ENCODE measurements at places on chromosomes 16 and 17. TPM values are rescaled to one million over a fixed set of nuclear protein-coding genes. Genes with fewer than 3 reads are reported as not detected.

Gene CMTM2
- total RNA-seq, result 4.0 TPM

GRCh38 chr17:70136131-70136530 lies 33.2 kb upstream of the KCNJ2 start:
- H3K4me1 ChIP-seq, result peaks cover 24% of the 10 kb centered on the region
- no peak overlapping the region for H3K27ac ChIP-seq
- H3K4me3 ChIP-seq, result no peak overlapping the region
- DNase-seq, result no peak
- H3K27me3 ChIP-seq, result no peaks in the 10 kb centered on the region

- H3K27ac ChIP-seq, result no peak overlapping the region
- no peak for DNase-seq
- H3K4me3 ChIP-seq, result no peak overlapping the region
- H3K36me3 ChIP-seq, result no peaks in the 10 kb centered on the region
- H3K4me1 ChIP-seq, result peaks cover 5% of the 10 kb centered on the region
Measured at GRCh38 chr17:50785946-50786570, 18.7 kb upstream of the ANKRD40CL start.

- DNase-seq, result no peak
- no peaks in the 10 kb centered on the region for H3K36me3 ChIP-seq
- H3K4me1 ChIP-seq, result no peaks in the 10 kb centered on the region
- H3K27me3 ChIP-seq, result peaks cover 15% of the 10 kb centered on the region
- H3K27ac ChIP-seq, result no peak overlapping the region
Measured at GRCh38 chr16:84198401-84198800, 7.4 kb downstream of the ADAD2 start.

- H3K4me1 ChIP-seq, result no peaks in the 10 kb centered on the region
- H3K27me3 ChIP-seq, result no peaks in the 10 kb centered on the region
- DNase-seq, result no peak
- H3K27ac ChIP-seq, result no peak overlapping the region
- no peaks in the 10 kb centered on the region for H3K36me3 ChIP-seq
- no peak overlapping the region for H3K4me3 ChIP-seq
Measured at GRCh38 chr16:50999181-50999580, 151.9 kb downstream of the SALL1 start.

Gene COPZ2
- 22.9 TPM for total RNA-seq

DNA sequence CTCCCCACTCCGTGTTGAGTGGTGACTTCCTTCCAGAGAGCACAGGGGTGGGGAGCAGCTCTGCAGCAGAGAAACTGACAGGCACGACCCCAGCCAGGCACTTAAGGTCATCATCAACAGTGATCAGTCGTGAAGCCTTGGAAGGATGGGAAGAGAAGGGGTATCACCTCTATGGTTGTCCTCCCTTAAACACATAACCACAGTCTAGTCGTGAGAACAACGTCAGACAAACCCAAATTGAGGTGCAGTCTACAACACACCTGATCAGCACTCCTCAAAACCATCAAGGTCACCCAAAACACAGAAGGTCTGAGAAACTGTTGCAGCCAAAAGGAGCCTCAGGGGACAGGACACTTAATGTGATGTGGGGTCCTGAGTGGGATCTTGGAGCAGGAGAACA lies 68.3 kb downstream of the MPRIP start:
- H3K4me1 ChIP-seq, result peaks cover 82% of the 10 kb centered on the region
- H3K36me3 ChIP-seq, result no peaks in the 10 kb centered on the region
- no peak for DNase-seq
- no peaks in the 10 kb centered on the region for H3K27me3 ChIP-seq

Gene ZPBP2
- total RNA-seq, result not detected

Data from lower lobe of right lung (tissue), 2 donors.